Subcutaneous preadipocyte (primary cell): ENCODE measurements at places on chromosomes 1 and 21. TPM values are rescaled to one million over a fixed set of nuclear protein-coding genes. Genes with fewer than 3 reads are reported as not detected.

WDR4 gene
- 14.0 and 23.5 TPM in 2 replicates for total RNA-seq

GBP6 gene
- total RNA-seq, result not detected in 2 replicates

S100A2 gene
- 1.5 and 1.6 TPM in 2 replicates for total RNA-seq

CFHR5 gene
- not detected in 2 replicates for total RNA-seq

REG4 gene
- total RNA-seq, result not detected in 2 replicates

PRAMEF25 gene
- total RNA-seq, result not detected in 2 replicates

CEP85 gene
- 6.6 and 15.6 TPM in 2 replicates for total RNA-seq

SNX7 gene
- 38.5 and 41.5 TPM in 2 replicates for total RNA-seq

FAM163A gene
- not detected in 2 replicates for total RNA-seq

HCRTR1 gene
- total RNA-seq, result not detected in 2 replicates

FCRL1 gene
- not detected in 2 replicates for total RNA-seq

YTHDF2 gene
- total RNA-seq, result 51.1 and 62.4 TPM in 2 replicates

APCS gene
- not detected in 2 replicates for total RNA-seq

PGLYRP3 gene
- total RNA-seq, result not detected in 2 replicates

SELL gene
- total RNA-seq, result under 0.01 TPM in 1 of 2 replicates, not detected in the other

CFHR1 gene
- not detected in 2 replicates for total RNA-seq

ITSN1 gene
- 26.5 and 44.2 TPM in 2 replicates for total RNA-seq

PIGR gene
- total RNA-seq, result not detected in 2 replicates

REN gene
- total RNA-seq, result 0.37 TPM in 1 of 2 replicates, not detected in the other

LCA5L gene
- 1.2 and 1.5 TPM in 2 replicates for total RNA-seq

RAVER2 gene
- total RNA-seq, result 5.1 and 7.4 TPM in 2 replicates

AIM2 gene
- 1.8 and 2.7 TPM in 2 replicates for total RNA-seq

KDF1 gene
- not detected in 2 replicates for total RNA-seq

MARK1 gene
- 2.0 and 2.2 TPM in 2 replicates for total RNA-seq

KRTAP19-6 gene
- total RNA-seq, result not detected in 2 replicates

NEK2 gene
- total RNA-seq, result 18.4 and 24.4 TPM in 2 replicates
